ENCODE measurements at places on chromosomes 7 and 10.

GRCh38 chr10:22805304-22805703 is 90.9 kb upstream of the PIP4K2A start:
- DNase-seq = no peak

GRCh38 chr7:32163141-32163806 is 93.1 kb upstream of the PDE1C start:
- DNase-seq = no peak

DNA sequence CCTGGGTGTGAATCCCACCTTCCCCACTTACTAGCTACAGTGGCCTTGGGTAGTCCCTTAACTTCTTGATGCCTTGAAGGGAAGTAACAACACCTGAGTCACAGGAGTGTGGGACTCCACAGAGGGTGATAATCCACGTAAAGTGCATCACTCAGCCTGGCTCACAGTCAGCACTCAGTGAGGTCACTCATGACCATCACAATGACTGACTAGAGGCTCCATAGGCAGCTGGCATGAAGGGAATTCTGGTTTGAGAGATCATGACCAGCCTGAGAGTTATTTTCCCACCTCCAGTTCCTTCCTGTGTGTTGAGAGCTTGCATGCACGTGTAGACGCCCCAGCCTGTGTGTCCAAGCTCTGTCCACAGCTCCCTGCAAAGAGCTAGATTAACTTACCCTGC is 34.8 kb downstream of the NEUROG3 start:
- DNase-seq = no peak

DNA sequence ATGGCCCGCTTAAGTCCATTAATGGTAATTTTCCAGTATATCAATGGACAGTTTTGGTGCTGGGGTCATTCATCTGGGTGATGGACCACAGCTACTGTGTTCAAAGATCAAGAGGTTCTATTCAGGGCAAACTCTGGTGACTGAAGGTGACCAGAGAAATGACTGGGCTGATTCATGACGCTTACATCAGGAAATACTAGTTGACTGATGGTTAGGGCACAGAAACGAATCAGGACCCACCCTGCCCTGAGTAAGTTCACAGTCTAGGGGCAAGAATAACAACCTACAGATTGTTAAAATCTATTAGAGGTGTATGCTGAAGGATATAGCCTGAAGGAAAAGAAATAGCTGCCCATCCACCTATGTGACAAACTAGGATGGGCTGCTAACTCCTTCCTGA is 9.5 kb downstream of the NCAPG2 start:
- no peak for DNase-seq

DNA sequence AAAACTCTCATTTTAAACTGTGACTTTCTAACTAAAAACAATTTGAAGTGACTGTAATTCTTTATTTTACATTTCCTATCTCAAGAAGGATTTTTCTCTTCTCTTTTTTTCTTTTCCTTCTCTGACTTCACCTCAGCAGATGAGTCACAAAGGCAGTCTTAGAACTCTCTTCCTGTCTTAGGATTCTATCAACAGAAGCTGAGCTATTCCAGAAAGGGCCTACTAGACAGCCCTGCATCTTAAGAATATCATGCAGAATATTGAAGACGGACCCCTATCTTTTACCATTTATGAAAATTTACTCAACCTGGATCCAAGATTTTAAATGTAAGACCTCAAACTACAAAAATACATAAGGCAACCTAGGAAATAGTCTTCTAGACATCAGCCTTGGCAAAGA is 365.7 kb upstream of the SEMA3C start:
- no peak for DNase-seq

- no peak for DNase-seq
These were observed 458.5 kb downstream of the KCNMA1 start for GRCh38 chr10:77179015-77179695.

DNA sequence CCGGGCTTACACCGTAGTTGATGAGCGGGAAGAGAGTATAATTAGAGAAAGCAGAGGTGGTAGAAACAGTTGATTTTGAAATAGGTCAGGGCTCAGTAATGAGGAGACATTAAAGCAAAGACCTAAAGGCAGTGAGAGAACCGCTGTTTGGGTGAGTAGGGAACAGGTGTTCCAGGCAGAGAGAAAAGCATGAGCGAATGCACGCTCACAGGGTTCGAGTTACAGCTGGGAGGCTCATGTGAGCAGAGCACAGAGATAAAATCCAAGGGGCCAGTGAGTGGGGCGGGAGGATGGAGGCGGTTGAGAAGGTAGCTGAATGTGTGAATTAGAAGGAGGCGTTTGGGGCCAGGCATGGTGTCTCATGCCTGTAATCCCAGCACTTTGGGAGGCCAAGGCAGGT is 39.9 kb downstream of the APBB1IP start:
- DNase-seq = no peak

DNA sequence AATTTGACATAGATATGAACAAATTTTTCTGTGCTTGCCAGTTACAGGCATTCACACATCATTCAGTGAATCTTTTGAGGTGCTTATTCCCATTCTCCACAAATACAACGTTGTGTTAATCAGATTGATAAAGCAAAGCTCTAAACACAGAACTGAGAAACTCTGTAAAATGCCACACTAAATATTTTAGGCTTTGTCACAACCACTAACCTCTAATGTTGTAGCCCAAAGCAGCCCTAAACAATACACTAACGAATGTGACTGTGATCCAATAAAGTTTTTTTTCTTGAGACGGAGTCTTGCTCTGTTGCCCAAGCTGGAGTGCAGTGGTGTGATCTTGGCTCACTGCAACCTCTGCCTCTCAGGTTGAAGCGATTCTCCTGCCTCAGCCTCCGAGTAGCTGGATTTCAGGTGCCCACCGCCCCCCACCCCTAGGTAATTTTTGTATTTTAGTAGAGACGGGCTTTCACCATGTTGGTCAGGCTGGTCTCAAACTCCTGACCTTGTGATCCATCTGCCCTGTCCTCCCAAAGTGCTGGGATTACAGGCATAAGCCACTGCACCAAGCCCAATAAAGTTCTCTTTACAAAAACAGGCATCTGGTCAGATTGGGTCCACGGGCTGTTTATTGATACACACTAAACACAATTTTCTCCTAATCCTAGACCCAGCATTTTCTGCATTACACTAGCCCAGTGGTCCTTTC is 6.9 kb downstream of the CYCS start:
- no peak for DNase-seq

GRCh38 chr10:130994191-130994590 is 317.3 kb downstream of the TCERG1L start:
- no peak for DNase-seq

DNA sequence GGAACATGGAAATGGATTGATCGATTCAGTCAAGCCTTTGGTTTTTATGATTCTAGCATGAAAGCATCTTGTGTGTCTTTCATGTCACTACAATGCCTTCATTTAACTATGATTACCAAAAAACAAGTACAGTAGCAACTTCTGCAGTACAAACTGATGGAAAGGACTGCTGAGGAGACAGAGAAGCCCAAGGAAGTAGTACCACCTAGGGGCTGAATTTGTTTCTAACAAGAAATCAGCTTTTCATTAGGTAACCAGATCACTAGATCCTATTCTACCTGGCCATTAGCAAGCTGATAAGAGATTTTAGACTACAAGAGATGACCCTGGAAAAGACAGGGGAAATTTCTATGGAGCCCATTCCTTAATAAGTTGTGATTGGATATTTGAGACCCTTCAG is 3.2 kb upstream of the IFIT1 start:
- DNase-seq = no peak

DNA sequence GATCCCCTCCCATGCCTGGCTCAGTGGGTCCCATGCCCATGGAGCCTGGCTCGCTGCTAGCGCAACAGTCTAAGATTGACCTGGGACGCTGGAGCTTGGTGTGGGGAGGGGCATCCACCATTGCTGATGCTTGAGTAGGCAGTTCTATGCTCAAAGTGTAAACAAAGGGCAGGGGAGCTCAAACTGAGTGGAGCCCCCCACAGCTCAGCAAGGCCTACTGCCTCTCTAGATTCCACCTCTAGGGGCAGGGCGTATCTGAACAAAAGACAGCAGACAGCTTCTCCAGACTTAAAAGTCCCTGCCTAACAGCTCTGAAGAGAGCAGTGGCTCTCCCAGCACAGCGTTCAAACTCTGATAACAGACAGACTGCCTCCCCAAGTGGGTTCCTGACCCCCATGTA is 31.2 kb upstream of the FFAR4 start:
- DNase-seq = no peak

DNA sequence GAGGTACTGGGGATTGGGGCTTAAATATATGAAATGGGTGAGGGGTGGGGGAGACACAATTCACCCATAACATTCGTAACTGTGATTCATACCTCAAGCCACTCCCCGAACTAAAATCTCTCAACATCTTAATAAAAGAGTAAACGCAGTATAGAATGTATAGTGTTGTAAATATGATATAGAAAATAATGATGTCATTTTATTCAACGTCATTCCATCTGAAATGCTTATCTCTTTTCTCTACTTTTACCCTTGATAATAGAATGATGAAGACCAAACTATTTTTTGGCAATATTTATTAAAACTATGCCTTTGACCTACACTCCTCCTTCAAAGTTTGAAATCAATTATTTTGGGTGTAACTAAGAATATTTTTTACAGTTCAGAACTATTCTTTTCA is 36.4 kb downstream of the FRA10AC1 start:
- DNase-seq = no peak

- no peak for DNase-seq
These were observed 174.9 kb downstream of the C7orf25 start for GRCh38 chr7:42736931-42737330.

DNA sequence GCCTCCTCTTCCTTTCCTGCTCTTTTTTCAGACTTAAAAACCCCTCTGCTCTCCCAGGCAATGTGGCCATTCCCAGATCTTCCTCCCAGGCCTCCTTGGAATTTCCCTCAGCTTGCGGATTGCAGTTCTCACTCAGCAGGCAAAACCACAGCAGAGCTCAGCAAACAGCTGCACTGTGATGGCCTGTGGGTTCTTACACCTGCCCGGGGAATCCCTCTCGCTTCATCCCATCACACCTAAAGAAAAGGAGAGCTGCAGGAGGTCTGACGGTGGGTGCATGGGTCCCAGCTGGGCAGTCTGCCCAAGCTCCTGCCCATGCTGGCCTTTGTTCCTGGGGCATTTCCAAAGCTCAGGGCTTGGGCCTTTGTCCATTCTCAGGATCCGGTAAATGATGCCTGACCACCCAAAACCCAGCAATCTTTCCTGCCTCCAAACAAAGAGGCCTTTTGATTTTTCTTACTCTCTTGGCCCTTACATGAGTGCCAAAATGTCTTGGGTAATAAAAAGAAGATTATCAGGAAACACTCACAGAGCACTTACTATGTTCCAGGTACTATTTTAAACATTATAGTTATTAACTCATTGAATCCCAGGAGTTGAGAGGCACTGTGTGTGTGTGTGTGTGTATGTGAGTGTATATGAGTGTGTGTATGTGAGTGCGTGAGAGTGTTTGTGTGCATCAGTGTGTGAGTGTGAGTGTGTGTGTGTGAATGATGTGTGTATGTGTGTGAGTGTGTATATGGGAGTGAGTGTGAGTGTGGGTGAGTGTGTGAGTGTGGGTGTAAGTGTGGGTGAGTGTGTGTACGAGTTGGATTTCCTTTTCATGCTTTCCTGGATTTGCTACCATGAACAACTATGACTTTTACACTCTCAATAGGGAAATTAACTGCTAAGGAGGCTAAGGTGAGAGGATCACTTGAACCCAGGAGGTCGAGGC is 64.5 kb upstream of the PODXL start:
- DNase-seq = no peak

DNA sequence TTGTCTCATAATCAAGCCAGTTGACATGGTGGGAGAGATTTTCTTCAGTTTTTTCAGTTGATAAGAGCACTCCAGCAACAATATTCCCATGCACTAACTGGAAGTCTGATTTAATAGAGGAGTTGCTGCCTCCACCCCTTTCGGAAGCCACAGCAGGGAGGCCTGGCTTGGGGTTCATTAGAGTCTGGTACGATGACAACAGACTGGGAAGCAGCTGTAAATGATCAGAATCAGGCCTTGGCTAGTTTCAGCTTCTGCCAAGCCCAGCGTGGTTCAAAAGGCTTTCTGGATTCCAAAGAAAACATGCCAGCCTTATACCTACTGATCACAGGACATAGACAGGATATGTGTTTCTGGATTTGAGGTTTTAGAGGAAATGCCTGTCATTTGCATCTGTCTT is 274.0 kb downstream of the CSTF2T start:
- no peak for DNase-seq

DNA sequence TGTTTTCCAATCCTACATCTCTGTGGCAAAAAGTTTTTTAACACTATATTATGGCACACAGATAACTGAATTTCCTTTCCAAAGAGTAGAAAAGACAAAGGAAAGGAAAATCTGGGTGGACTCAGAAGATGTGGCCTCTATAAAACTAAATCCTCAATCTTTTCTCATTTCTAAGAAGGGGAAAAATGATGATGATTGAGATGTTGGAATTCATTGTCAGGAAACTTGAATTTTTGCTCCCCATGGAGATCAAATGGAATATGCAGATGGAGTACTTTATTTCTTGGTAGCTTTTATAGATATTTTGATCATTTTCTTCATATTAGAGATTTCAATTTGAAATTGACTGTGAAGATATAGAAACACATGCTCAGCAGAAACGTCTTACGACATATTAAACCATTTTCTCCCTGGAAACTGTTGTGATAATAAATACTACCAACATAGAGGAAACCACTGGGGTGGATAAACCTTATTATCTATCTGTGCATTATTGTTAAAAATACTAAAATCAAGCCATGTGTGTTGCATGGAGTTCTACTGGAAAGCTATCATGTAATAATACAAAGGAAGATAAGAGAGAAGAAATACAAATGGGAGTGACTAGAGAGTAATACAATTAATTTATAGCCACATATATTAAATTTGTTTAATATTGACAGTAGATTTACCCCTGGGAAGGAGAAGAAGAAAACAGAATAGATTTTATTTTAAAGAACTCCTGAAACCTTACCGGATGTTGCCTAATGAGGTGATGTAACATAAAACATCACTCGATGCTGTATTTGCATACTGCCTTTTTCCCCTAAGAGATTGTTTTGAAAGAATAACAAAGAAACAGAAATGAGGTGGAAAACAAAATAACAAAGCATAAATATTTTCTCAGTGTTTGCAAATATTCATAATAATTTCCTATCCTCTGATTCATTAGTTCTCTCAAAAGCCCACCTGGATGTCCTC is 931.2 kb upstream of the C7orf33 start:
- DNase-seq = no peak

- DNase-seq = no peak
These were observed 137.2 kb downstream of the NOC3L start for GRCh38 chr10:94225589-94225988.

- DNase-seq = peak; percentile 74
These were observed 60.8 kb upstream of the PPIF start for GRCh38 chr10:79286318-79286951.

Data from activated CD4-positive, CD25-positive, alpha-beta regulatory T cell (primary cell).